ENCODE measurements at places on chromosomes 4 and X. TPM values are rescaled to one million over a fixed set of nuclear protein-coding genes. Genes with fewer than 3 reads are reported as not detected.

NEUROG2 gene
- total RNA-seq = not detected

MAGEC2 gene
- total RNA-seq = not detected

CFAP299 gene
- not detected for total RNA-seq

TEX13C gene
- not detected for total RNA-seq

TTC29 gene
- not detected for total RNA-seq

FOXP3 gene
- total RNA-seq = not detected

IQCM gene
- not detected for total RNA-seq

ABHD18 gene
- 13.0 TPM for total RNA-seq

GPRIN3 gene
- 5.7 TPM for total RNA-seq

FRMPD4 gene
- 0.17 TPM for total RNA-seq

REPS2 gene
- 4.3 TPM for total RNA-seq

SERTM2 gene
- not detected for total RNA-seq

TNIP2 gene
- 62.3 TPM for total RNA-seq

F11 gene
- total RNA-seq = not detected

CLDN22 gene
- not detected for total RNA-seq

Measured in subcutaneous adipose tissue (tissue), 4 donors.